ENCODE measurements at places on chromosomes 12 and 14.
A peak's percentile ranks its signal among the peaks of the same experiment; 100 is the strongest.

GRCh38 chr14:104795781-104796686 is 486 bp upstream of the AKT1 start:
- DNase-seq = no peak

DNA sequence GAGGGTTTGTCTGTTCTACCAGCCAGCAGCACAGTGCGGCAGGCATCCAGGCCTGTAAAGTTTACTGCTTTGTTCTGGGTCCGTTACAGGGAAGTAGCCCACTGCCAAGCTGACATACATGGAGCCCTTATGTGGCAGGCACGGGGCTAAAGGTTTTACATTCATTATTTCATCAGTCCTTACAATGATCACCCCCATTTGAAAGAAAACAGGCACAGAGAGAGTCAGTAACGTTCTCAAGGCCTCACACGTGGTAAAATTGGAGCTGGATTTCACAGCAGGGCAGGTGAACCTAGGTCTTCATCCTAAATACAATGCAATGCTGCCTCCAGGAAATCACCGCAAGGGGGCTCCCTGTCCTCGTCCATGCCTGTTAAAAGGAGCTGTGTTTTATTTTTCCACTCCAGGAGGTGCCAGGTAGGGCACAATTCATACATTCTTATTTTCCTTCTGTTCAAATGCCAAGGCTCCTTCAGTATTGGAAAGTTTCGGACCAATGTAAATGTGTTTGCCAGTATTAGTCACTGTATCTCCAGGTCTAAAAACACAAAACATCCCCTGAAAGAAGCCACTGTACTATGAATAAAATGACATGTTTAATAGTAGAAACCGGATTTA is 172.2 kb upstream of the GZMB start:
- DNase-seq = peak; percentile 77

DNA sequence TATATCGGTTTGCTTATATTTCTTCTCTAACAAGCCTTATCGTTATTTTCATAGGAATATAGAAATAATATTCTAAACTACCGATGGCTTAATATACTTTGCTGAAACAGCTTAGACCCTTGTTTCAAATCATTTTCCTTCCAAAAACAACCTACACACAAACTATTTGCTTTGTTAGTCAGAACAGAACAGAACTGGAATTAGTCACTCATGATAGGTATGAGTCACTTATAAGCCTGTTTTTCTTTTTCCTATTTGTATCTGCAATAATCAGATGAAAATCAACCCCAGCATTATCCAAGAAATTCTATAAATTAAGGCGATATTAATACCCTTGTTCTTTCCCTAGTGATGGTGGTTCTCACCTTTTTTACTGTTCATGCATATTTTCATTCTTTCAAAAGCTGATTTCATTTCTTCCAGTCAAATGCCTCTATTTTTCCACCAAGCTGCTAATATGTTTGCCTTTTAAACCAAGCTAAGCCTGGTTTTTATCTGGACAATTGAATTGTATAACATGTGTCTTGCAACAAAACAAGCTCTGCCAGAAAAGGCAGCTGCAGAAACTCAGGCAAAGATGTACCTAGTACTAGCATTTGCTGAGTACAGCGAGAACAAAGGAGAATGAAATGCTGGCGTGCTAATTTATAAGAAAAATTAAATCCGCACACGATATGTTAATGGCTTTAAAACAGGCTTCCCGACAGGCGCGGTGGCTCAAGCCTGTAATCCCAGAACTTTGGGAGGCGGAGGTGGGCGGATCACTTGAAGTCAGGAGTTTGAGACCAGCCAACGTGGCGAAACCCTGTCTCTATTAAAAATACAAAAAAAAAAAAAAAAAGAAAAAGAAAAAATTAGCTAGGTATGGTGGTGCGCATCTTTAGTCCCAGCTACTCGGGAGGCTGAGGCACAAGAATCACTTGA is 1418.2 kb downstream of the AACS start:
- DNase-seq = no peak

- no peak for DNase-seq
Measured at GRCh38 chr14:24741871-24742270, 107.9 kb upstream of the GZMB start.

- no peak for DNase-seq
Measured at GRCh38 chr12:130117233-130117632, 45.0 kb upstream of the FZD10 start.

DNA sequence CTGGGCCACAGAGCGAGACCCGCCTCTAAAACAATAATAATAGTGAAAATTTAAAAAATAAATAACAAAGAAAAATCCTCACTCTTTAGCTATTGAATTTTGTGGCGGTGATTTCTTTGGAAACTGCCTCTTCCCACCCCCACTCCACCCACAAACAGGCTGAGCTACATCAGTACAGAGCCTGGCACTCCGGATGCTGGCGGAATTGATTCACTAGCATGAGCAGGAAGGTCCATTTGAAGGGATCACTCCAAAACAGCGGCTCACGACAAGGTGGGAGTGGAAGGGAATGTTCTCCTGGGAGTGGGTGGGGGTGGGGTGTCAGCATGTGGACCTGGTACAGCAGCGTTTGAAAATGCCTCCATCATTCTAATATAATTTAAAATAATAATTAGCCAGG is 26.1 kb downstream of the CCDC177 start:
- DNase-seq = no peak

GRCh38 chr14:68638141-68638999 is 154.5 kb downstream of the ZFP36L1 start:
- DNase-seq = no peak

GRCh38 chr12:39442831-39443080 is 164 bp downstream of the KIF21A start:
- no peak for DNase-seq
